ENCODE measurements at places on chromosomes 13 and 19. TPM values are rescaled to one million over a fixed set of nuclear protein-coding genes. Genes with fewer than 3 reads are reported as not detected.

DNA sequence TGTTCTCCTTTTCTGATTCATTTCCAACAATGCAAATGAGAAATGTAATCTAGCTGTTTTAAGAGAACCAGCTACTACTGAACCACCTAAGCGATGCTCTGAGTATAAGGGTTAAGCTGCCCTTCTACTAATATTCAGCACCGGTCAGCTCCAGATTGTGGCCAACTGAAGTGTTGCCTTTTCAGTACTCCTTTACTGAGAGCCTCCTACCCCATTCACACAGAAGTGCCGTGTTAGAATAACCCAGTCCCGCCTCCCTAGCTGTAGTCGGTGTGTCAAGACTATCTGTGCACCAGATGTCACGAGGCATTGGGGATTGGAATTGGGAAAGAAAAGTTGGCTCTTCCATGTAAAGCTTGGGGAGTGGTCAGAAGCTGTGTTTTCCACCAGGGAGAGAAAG is 45.4 kb downstream of the FAM124A start:
- no peak for DNase-seq

DNA sequence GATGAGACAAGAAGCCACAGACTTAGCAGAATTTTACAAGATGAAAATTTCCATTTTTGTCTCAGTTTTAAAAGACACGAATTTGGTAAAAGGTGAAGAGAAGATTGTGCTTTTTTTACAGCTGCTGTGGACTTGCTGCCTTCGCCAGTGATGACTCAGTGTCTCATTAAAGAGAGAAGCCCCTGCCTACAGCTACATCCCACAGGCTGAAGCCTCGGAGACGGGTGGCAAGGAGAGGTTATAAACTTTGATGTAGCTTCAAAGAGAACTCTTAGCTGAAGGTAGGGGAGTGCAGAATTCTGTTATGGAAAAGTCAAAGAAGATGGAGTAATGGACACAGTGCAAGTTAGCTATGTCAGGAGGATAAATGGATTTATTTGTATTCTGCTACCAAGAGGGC is 683.4 kb upstream of the ARGLU1 start:
- no peak for DNase-seq

- no peak for DNase-seq
These were observed 62.5 kb downstream of the TNFRSF19 start for GRCh38 chr13:23632741-23633140.

DNA sequence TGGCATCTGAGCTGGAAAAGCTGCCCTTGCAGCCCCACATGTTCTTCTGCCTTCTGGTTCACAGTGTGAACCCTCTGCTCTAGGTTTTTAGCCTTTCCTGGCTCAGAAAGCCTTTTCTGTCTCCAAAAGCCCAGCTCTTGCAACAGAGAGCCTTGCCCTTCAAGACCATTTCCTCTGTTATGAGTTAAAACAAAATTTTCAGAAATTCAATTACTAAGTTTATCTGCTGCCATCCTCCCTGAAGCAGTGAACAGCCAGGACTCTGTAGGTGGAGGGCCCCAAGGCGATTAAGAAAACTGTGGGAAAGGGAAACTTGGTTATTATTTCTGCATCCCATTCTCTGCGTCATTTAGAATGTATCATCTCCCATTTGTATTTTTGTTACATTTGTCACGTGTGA is 18.8 kb downstream of the FAM124A start:
- DNase-seq, result no peak

DNA sequence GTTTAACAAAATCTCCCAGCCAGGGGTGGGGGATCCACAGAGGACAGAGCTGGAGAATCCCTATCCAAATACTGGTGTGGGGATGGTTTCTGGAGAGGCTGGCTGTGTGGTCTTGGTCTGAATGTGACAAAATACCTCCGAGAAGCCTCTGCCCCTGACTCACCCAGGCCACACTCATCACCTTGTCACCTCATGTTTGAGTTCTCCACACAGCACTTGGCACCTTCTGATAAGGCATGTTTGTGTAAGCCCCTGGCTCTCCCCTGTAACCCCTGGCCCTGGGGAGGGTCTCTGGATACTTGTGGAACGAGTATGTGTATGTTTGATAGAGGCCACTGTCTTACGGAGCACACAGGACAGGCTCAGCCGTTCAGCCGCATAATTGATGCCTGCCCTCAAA is 14.7 kb downstream of the TECR start:
- DNase-seq, result no peak

The ZIC2 gene
- total RNA-seq, result 0.32 TPM

The KCNK6 gene
- total RNA-seq, result 0.34 TPM

The CFAP97D2 gene
- total RNA-seq, result 0.08 TPM

All from SJSA1 (cell line).